Motor neuron (in vitro differentiated cells): ENCODE measurements at places on chromosomes 3 and 15.

GRCh38 chr3:115520651-115521245, 102.6 kb upstream of the GAP43 start:
- no peak for ATAC-seq

- ATAC-seq: no peak
These were observed 12.9 kb downstream of the IQCH start for GRCh38 chr15:67267440-67267839.

GRCh38 chr15:79989682-79990081, 18.7 kb upstream of the BCL2A1 start:
- no peak for ATAC-seq

DNA sequence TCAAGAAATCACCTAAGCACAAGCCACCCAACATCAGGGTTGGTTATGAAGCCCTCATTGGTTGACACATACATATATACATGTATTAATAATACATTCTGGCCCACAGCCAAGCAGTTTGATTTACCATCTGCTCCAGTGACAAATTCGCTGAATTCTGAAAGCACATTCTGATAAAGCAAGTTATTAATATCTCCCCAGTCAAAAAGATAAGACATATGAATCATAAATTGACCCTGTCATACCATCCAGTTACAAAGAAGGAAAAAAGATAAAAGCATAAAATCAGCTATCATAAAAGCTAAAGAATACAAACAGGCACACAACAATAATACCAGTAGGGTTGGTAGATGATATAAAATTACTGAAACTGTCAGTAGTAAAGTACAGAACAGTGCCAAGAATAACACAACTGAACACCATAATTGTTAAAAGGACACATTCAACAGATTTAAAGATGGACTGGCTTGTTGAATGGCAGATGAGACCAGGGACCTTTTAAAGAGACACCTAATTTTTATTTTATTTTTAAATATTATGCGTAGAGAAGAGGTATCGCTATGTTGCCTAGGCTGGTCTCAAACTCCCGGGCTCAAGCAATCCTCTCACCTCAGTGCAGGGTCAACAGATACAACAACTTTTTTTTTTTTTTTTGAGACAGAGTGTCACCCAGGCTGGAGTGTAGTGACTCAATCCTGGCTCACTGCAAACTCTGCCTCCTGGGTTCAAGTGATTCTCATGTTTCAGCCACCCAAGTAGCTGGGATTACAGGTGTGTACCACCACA, 7.7 kb downstream of the SNX4 start:
- ATAC-seq: peak; percentile 22

DNA sequence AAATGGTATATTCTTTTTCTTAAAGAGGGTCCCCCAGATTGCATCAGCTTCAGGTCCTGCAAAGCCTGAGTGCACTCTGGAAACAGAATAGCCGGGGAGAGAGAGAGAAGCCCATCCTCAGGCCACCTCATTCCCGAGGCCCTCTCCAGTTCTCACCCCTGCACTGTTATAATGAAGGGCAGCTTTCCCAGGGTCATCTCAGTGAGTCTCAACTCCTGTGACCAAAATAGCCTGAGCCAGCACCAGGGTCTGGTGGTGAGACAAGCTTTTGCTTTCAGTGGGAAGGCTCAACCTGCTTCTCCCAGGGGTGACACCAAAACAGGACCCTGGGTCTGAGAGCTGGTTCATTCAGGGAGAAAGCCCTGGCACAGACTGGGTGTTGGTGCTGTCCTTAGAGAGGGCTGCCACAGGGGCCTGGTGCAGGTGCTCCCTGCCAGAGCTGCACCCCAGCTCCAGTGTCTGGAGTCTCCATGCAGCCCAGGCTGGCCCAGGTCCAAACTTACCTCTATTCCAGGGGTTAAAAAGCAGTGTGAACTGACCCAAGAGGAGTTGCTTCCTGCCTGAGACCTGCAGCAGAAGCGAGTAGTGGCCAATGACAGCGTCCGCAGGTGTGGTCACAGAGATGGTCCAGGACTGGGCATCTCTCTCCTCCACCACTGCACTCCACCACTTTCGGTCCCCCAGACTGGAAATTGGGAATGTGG, 6.1 kb downstream of the EPB42 start:
- no peak for ATAC-seq

GRCh38 chr3:172559020-172559419, 35.8 kb upstream of the TNFSF10 start:
- ATAC-seq: no peak

DNA sequence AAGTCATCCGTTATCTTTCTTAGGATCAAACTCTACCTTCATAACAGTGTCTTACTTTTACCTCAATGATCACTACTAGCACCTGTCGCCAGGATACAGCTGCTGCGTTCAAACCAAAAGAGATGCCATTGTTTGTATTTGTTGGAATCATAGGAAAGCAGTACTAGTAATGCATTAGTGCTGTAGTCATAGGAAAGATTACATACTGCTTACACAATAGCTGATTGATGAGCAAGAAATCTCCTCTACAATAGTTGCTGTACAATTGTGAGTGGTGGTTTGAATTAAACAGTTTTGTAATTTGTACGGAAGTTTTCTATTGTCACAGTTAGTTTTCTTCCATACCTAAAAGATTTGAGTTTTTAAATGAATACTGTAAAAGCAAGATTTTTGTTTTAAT, 21.4 kb downstream of the ACAP2 start:
- ATAC-seq: no peak

GRCh38 chr3:15277861-15278500, 54.4 kb downstream of the SH3BP5 start:
- no peak for ATAC-seq

DNA sequence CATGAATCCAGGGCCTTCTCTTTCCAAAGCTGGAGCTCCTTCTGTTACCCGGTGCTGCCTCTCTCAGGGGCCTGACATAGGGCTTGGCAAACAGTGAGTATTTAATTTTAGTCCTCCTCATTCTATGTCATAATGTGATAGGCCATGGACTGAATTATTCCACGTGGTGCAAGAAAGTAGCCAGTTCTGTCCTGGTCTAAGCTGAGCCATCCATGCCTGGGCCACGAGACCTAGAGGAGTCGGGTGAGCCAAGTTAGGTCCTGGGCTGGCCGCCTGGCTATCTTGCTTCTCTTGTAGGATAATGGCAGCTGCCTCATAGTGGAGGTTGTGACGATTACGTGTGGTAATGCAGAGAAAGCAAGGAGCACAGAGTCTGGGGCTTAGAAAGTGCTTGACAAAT, 170.6 kb downstream of the FAM43A start:
- no peak for ATAC-seq

DNA sequence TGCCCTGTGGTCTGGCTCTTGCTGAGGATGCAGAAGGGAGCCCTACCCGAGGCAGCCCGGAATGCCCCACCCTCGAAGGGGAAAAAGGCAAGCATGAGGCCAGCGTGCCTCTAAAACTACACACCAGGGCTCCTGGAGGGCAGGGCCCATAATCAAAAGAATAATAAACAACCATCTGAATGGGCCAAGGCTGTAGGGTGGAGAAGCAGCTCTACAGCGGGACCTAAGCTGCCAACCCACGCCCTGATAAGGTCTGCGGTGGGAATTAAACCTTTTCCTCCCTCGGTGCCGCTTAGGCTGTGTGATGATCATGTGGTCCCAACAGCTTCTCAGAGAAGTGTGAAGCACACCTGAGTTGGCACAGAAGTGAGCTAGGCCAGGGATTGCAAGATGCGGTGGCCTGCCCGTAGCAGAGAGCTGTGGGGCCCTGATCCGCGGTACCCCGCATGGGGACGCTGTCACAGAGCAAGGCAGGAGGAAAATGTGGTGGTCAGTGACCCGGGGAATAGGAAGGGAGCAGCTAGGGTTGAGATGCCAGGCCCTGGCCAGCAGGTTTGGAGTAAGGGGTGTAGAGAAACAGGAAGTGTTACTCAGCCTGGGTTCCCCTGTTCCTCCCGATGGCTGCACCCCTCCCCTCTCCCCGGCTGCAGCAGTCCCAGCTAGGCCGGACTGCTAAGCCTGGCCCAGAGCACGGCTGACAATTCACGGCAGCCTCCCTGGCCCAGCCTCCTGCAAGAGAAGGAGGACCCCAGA, 1.1 kb upstream of the C15orf62 start:
- no peak for ATAC-seq

GRCh38 chr3:52041118-52041731, 15.1 kb downstream of the DUSP7 start:
- ATAC-seq: peak; percentile 17
